Stimulated activated CD8-positive, alpha-beta memory T cell treated with anti-CD3 and anti-CD28 coated beads, Interleukin-12 subunit alpha, Interleukin-12 subunit beta, amount 100 ng/mL, for 4 hours (primary cell): ENCODE measurements at places on chromosomes 4 and X.

DNA sequence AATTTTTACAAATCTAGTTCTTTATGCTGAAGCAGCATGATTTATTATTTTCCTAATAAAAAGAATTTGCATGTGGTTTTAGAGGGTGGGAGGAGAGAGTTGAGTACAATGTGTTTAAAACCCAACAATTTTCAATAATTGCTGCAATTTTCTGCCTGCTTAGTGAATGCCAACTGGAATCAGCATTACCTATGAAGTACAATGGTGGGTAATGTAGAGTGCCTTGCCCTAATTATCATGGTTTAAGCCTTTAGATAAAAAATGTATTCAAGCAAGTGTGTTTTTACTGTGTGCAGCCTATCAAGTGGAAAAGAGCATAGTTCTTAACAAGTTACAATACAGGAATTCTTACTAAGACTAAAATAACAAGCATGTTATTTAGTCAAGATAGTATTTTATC is 77.9 kb upstream of the ANKRD50 start:
- DNase-seq = no peak

- DNase-seq = no peak
Measured at GRCh38 chrX:114952696-114953095, 64.7 kb downstream of the IL13RA2 start.

- no peak for DNase-seq
Measured at GRCh38 chr4:14701896-14702295, 300.4 kb upstream of the CPEB2 start.

DNA sequence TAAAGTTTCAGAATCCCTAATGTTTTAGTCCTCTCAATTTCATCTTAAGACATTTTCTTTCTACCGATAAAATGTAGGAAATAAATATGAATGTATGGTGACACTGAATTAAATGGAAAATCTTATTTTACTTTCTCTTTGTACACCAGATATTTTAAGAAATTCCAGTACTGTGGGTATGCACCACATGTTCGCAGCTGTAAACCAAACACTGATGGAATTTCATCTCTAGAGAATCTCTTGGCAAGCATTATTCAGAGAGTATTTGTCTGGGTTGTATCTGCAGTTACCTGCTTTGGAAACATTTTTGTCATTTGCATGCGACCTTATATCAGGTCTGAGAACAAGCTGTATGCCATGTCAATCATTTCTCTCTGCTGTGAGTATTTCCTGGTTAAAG is 26.9 kb downstream of the C4orf46 start:
- no peak for DNase-seq

DNA sequence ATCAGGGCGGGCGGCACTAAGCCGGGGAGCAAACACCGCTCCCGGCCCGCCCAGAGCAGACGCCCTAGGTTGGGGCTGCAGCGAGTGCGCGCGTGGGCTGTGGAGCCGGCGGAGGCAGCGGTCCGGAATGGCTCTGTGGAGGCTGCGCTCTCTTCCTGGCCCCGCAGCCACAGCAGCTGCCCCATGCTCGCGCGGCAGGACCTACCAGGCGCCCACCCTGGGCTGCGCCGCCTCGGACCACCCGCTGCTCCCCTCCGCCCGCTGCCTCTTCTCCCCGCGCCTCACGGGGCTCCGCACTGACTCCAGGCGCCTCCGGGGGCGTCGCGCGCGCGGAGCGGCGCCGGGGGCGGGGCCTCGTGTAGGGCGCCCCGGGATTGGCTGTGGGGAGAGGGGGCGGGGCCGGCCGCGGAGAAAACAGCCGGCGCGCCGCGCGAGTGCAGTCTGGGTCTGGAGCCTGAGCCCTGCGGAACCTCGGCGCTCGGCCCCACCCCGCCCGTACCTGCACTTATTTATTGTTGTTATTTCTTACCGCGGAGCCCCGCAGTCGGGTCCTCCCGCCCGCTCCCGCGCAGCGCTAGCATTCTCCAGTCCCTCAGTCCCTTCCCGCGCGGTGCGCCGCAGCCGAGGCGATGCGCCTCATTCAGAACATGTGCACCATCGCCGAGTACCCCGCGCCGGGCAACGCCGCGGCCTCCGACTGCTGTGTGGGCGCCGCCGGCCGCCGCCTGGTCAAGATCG is at the start of gene RASL11B:
Gene RASL11B (plus strand): TSS at position 439 of the 738 bp plus-strand sequence. CDS start 191 bp downstream, at position 630.
- peak; percentile 70 for DNase-seq

- no peak for DNase-seq
Measured at GRCh38 chrX:85992811-85993229, 54.5 kb downstream of the CHM start.

- DNase-seq = no peak
Measured at GRCh38 chr4:186657764-186658163, 65.9 kb downstream of the FAT1 start.
